NCI-H1694 (cell line): ENCODE measurements at places on chromosomes 12 and 14.

- no peak for DNase-seq
These were observed 58.2 kb downstream of the ESR2 start for GRCh38 chr14:64235652-64236640.

GRCh38 chr12:98224584-98225221, 290.7 kb upstream of the TMPO start:
- DNase-seq = no peak

DNA sequence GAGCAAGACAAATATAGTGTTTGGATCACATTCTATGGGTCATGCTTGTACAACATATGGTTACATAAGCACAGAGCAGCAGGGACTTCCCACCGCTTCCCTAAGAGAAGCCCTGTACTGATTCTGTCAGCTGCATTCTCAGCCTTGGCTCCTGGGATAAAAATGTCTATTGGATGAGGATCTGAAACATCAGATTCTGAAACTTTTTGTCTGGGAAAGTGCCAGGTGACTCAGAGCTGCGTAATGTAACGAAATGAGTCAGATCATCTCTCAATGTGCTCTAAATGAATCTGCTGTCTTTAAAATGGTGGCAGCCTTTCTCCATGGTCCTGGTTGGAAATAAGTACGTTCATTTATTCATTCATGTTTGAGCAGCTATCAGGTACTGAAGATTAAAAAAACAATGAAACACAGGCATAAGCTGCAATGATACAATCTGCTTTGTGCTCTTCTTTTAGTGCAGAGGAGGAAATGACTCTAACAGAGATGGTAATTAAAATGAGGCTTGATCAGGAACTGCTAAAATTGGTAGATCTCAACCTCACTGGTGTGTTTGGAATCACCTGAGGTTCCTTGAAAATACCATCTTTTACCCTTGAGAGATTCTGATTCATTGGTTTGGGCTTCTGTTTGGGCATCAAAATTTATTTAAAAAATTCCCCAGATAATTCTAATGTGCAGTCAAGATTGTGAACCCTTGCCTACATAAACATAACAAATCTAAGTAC, 99.1 kb upstream of the NAP1L1 start:
- no peak for DNase-seq

GRCh38 chr12:130862161-130862560, 9.7 kb upstream of the RAN start:
- DNase-seq = no peak
